ENCODE measurements at places on chromosomes 4 and X.

DNA sequence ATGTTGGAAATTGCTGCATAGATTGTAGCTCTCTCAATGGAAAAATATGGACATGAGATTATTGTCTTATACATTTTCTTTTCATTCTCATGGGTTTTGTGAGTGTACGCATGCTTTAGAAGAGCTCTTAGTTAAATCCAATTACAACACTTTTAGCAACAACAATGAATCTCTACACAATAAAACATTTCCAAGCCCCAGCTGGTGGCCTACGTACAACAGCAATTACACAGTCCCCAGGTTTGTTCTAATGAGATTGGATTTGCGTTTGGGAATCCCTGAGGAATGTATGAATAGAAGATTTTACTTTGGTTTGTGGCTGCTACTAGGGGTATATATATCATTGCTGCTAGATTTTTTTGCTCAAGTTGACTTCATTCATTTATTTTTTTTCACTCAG lies 98.6 kb downstream of the FHDC1 start:
- DNase-seq: no peak
- no peaks in the 10 kb centered on the region for H3K36me3 ChIP-seq
- no peak overlapping the region for H3K4me3 ChIP-seq

DNA sequence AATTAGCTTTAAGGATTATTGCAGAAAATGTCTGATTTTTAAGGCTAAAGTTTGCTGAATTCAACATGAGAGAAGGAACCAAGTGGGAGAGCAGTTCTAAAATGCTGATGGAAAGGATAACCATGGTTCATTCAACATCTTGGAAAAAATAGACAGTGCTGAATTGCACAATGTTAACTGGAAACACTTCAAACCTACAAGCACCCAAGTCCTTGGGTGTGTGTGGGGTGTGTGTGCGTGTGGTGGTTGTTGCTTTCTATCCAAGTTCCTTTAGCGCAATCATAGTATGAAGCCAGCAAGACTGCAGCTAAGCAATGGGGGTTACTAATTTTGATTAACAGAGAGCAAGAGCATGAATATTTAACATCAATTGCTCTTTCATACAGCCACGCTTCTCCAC lies 29.3 kb upstream of the SCOC start:
- H3K4me1 ChIP-seq: peaks cover 7% of the 10 kb centered on the region
- H3K27me3 ChIP-seq: no peaks in the 10 kb centered on the region
- DNase-seq: no peak
- H3K27ac ChIP-seq: no peak overlapping the region

- DNase-seq: peak; percentile 43
- H3K4me3 ChIP-seq: no peak overlapping the region
- H3K4me1 ChIP-seq: no peaks in the 10 kb centered on the region
- H3K27ac ChIP-seq: no peak overlapping the region
Observed at GRCh38 chr4:81314196-81314896, 99.3 kb upstream of the PRKG2 start.

DNA sequence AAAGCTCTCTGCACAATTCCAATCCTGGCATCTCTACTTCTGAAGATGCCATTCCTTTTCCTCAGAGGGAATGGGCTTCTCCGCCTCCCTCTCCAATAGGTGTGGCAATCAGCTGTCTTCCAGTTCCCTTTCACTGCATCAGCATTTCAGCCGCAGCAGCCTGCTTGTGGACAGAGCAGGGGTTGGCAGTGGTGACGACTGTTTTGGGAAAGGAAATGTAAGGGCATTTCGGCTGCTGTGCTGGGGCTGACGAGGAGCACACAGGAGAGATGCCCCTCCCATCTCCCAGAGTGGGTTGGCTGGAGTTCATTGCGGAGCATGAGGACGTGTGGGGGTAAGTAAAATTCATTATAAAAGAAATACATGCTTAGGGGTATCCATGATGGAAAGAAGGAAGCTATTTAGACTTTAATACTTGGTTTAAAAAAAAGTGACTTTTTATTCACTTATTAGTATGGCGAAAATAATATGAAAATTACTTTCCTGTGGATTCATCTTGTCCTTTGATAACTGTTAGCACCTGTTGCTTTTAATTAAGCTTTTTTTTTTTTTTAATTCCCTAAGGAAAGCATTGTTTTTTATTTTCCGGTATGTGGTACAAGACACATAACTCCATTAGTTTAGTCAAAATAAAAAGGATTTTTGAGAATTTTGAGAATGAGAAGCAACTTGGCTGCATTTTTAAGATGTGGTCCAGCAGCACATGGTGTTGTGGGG lies at the start of gene LIMCH1:
TSS of gene LIMCH1 (plus strand) at position 141 of the 717 bp plus-strand sequence. CDS start 67,839 bp downstream, outside the sequence.
- H3K4me3 ChIP-seq: peak within 1 kb of the TSS; percentile 40
- H3K27ac ChIP-seq: peak within 1 kb of the TSS; percentile 86
- H3K27me3 ChIP-seq: no peaks in the 10 kb centered on the region

- no peak overlapping the region for H3K27ac ChIP-seq
- no peak for DNase-seq
- no peaks in the 10 kb centered on the region for H3K4me1 ChIP-seq
Observed at GRCh38 chrX:148929686-148930085, 429.3 kb downstream of the AFF2 start.

- H3K27ac ChIP-seq: no peak overlapping the region
- H3K27me3 ChIP-seq: no peaks in the 10 kb centered on the region
- DNase-seq: peak; percentile 72
Observed at GRCh38 chr4:683982-684622, 4.8 kb downstream of the SLC49A3 start.

DNA sequence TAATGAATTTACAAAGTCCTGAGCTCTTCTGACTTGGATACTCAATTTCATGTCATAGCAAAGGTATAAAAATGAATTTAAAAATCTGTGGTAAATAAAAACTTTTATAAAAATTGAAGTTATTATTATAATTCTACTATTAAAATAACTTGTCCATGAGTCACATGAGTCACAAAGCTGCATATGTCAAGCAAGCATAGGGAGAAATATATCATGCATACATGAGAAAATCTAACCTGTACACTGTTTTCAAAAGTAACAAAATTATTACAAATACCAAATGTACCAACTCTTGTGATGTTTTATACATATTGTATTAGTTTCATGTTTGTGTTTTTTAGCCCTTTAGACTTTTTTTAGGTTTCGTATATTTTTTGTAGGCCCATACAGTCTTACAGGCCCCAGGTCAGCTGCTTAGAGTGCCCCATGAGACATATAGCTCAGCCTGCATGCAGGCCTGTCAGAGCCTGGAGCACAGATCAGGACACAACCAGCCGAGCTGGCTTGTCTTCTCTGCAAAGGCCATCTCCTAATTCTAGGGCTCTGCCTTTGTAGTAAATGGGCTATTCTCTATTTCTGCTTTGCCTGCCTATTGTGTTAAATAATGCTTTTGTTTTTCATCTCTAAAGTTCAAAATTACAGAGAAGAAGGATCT lies 818.7 kb upstream of the TENM3 start:
- no peaks in the 10 kb centered on the region for H3K4me1 ChIP-seq
- H3K27me3 ChIP-seq: no peaks in the 10 kb centered on the region
- no peak for DNase-seq
- H3K4me3 ChIP-seq: no peak overlapping the region

- no peaks in the 10 kb centered on the region for H3K4me1 ChIP-seq
- no peaks in the 10 kb centered on the region for H3K36me3 ChIP-seq
- H3K27me3 ChIP-seq: no peaks in the 10 kb centered on the region
- H3K27ac ChIP-seq: no peak overlapping the region
- DNase-seq: no peak
- no peak overlapping the region for H3K4me3 ChIP-seq
Observed at GRCh38 chrX:118355225-118355920, 9.5 kb downstream of the WDR44 start.

- H3K4me3 ChIP-seq: peak overlapping the region; percentile 8
- no peaks in the 10 kb centered on the region for H3K36me3 ChIP-seq
- no peak for DNase-seq
Observed at GRCh38 chr4:186724864-186725468, 1.3 kb upstream of the FAT1 start.

- H3K36me3 ChIP-seq: no peaks in the 10 kb centered on the region
- H3K27me3 ChIP-seq: no peaks in the 10 kb centered on the region
- no peak overlapping the region for H3K27ac ChIP-seq
- no peak for DNase-seq
- no peaks in the 10 kb centered on the region for H3K4me1 ChIP-seq
Observed at GRCh38 chr4:97185233-97185632, 958.0 kb downstream of the STPG2 start.

DNA sequence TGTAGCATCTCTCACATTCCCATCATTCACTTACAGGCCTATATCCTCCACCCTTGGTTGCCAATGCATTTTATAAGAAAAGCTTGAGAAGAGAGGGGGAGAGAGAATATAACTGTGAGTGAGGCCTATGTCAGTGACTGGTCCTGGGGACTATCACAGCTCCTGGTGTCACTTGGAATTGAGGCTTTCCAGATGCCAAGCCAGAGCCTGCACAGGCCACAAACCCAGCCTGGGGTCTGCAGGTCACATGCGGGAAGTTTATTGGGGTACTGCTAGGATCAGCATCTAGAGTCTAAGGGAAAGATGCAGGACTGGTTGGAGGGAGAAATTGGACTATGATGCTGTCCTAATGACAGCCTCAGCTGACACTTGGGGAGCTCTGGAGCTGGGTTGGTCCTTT lies 47.6 kb downstream of the RTL5 start:
- H3K27ac ChIP-seq: no peak overlapping the region
- no peak overlapping the region for H3K4me3 ChIP-seq
- H3K27me3 ChIP-seq: no peaks in the 10 kb centered on the region
- no peaks in the 10 kb centered on the region for H3K4me1 ChIP-seq

- peaks cover 23% of the 10 kb centered on the region for H3K4me1 ChIP-seq
- H3K36me3 ChIP-seq: no peaks in the 10 kb centered on the region
- no peaks in the 10 kb centered on the region for H3K27me3 ChIP-seq
- H3K27ac ChIP-seq: peak overlapping the region; percentile 78
Observed at GRCh38 chr4:186104890-186105646, 564 bp downstream of the FAM149A start.

DNA sequence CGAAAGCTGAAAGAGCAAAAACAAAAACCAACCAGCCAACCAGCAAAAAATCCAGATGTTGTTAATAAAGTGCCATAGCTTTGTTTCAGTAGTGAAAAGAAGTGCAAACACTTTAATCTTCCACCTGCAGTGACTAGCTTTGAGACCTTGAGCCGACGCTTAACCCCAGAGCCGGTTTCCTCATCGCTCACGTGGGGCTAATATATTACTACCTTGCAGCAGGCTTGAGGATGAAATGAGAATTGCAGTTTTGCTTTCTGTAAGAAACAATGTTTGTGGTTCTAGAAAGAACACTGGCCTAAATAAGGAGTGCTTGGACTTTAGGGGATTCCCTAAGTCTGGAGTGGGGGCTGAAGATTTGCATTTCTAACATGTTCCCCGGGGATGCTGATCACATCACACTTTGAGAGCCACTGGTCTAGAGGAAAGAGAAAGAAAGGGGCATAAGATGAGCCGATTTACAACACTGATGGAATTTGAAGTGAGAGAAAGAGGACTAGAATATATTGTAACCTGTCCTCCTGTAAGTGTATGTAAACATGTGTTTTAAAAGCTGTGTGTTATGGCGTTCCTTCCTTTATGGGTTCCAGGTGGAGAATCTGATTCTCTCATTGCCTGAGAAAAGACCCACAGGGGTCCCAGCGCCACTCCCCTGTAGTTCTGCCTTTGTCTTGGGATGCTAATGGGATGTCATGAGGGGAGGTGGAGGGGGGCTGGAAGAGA lies 1.4 kb downstream of the FGF2 start:
- peak overlapping the region; percentile 63 for H3K4me3 ChIP-seq
- no peaks in the 10 kb centered on the region for H3K4me1 ChIP-seq
- peaks cover 3% of the 10 kb centered on the region for H3K27me3 ChIP-seq
- no peak for DNase-seq

Data from upper lobe of left lung (tissue), 6 donors.